ENCODE measurements at places on chromosomes 11 and 22.
A peak's percentile ranks its signal among the peaks of the same experiment; 100 is the strongest.

- H3K4me1 ChIP-seq: no peaks in the 10 kb centered on the region
- no peak for DNase-seq
- no peaks in the 10 kb centered on the region for H3K36me3 ChIP-seq
- no peak overlapping the region for H3K4me3 ChIP-seq
Observed at GRCh38 chr11:96037405-96037949, 113.6 kb upstream of the MTMR2 start.

DNA sequence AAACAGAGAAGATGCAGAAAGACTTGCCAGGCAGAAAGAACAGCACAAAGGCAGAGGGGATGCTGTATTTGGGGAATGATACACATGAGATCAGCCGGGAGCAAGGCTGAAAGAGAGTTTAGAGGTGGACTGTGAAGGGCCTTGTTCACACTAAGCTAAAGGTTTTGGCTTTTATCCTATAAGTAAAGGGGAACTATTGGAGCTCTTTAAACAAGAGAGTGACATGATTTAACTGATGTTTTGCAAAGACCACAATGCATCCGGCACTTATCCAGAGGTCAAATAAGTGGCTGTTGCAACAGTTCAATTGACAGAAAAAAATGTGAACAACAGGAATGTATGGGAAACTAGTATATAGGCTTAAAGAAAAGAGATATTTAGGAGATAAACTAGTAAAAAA lies 64.7 kb upstream of the RRAS2 start:
- H3K27ac ChIP-seq: no peak overlapping the region
- H3K4me3 ChIP-seq: no peak overlapping the region
- H3K27me3 ChIP-seq: no peaks in the 10 kb centered on the region
- no peak for DNase-seq
- no peaks in the 10 kb centered on the region for H3K4me1 ChIP-seq

DNA sequence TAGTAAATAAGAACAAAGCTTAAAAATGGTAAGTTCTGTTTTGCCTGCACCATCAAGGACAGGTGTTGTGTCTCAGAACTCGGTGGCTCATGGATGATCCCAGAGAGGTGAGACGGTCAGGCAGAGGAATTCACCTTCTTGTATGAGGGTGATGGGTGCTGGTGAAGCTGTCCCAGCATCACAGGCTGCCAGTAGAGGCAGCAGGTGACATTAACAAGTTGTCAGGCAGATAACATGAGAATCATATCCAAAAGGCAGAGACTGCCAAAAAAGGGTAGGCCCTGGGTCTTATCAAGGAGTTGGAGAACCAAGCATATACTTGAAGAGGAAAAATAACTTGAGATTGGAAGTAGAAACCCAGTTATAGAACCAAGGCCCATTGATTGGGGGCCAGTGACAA lies 437.8 kb downstream of the DYNC2H1 start:
- no peak overlapping the region for H3K4me3 ChIP-seq
- H3K36me3 ChIP-seq: no peaks in the 10 kb centered on the region
- no peak for DNase-seq
- no peaks in the 10 kb centered on the region for H3K27me3 ChIP-seq
- H3K27ac ChIP-seq: no peak overlapping the region

DNA sequence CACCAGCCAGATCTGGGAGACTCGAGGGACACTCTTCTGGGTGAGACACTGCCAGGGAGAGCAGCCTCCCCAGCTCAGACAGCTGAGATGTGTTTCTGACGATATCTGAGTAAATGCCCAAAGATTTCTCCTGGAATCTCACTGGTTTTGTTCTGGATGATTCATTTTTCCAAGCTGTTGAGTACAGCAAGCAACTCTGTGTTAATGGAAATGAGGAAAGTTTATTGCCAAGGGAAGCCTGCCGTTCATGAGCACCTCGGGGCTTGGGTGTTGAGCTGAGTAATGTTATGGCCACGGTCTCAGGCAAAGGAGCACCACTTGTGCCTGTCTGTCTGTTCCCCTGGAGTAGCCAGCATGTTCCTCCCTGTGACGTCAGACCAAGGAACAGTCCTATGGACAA lies 1132.4 kb downstream of the BRD1 start:
- H3K4me1 ChIP-seq: no peaks in the 10 kb centered on the region
- H3K27me3 ChIP-seq: no peaks in the 10 kb centered on the region
- H3K27ac ChIP-seq: no peak overlapping the region
- H3K4me3 ChIP-seq: no peak overlapping the region

- DNase-seq: no peak
- no peaks in the 10 kb centered on the region for H3K4me1 ChIP-seq
- no peaks in the 10 kb centered on the region for H3K36me3 ChIP-seq
- no peak overlapping the region for H3K27ac ChIP-seq
Observed at GRCh38 chr11:132154781-132155180, 784.4 kb downstream of the NTM start.

DNA sequence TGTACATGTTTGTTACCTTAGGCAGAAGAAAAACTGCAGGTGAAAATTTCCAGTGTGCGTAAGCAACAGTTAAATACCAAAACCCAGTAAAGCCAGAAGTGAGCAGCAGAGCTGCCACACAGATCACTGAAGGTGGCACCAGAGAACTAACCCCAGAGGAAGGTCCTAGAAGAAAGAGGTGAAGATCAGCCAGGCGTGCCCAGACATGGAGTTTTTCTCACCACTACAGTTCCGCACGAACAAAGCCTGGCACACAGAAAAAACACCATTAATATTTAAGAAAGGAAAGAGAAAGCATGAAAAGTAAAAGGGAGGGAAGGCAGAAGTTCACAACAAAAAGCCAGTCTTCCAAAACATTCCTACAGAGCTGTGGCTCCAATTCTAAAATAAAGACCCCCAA lies 60.7 kb downstream of the STK33 start:
- H3K27me3 ChIP-seq: no peaks in the 10 kb centered on the region
- H3K36me3 ChIP-seq: no peaks in the 10 kb centered on the region
- DNase-seq: no peak
- no peaks in the 10 kb centered on the region for H3K4me1 ChIP-seq

- H3K4me3 ChIP-seq: no peak overlapping the region
- no peaks in the 10 kb centered on the region for H3K36me3 ChIP-seq
- no peaks in the 10 kb centered on the region for H3K4me1 ChIP-seq
Observed at GRCh38 chr11:35752115-35752514, 89.5 kb downstream of the TRIM44 start.

GRCh38 chr22:21972806-21973205 lies 9.8 kb downstream of the TOP3B start:
- peaks cover 69% of the 10 kb centered on the region for H3K36me3 ChIP-seq
- no peak overlapping the region for H3K27ac ChIP-seq
- no peak for DNase-seq
- H3K27me3 ChIP-seq: no peaks in the 10 kb centered on the region

DNA sequence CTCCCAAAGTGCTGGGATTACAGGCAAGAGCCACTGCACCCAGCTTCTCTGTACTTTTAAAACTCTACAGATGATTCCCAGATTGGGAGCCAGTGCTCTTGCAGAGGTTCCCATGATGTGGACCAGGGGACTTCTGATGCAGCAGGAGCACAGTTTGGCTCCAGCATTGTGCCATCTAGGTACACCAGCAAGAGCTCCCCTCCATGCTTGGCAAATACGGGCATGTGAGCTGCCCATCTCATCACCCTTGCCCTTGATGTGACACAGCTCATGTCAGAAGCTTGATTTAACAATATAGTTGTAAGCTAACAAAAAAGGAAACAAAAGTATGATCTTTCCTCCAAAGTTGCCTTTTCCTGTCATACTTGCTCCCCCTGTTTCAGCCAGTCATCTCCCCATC lies 28.7 kb downstream of the SNU13 start:
- no peak overlapping the region for H3K4me3 ChIP-seq
- H3K27me3 ChIP-seq: no peaks in the 10 kb centered on the region
- no peaks in the 10 kb centered on the region for H3K4me1 ChIP-seq
- H3K36me3 ChIP-seq: peaks cover 82% of the 10 kb centered on the region

GRCh38 chr11:108629274-108629673 lies 35.6 kb upstream of the DDX10 start:
- DNase-seq: no peak
- no peaks in the 10 kb centered on the region for H3K36me3 ChIP-seq
- no peaks in the 10 kb centered on the region for H3K4me1 ChIP-seq
- no peak overlapping the region for H3K4me3 ChIP-seq
- H3K27me3 ChIP-seq: no peaks in the 10 kb centered on the region

- H3K4me1 ChIP-seq: no peaks in the 10 kb centered on the region
- H3K27me3 ChIP-seq: no peaks in the 10 kb centered on the region
- H3K4me3 ChIP-seq: no peak overlapping the region
- no peak for DNase-seq
- H3K27ac ChIP-seq: no peak overlapping the region
Observed at GRCh38 chr11:75715688-75716087, 1.9 kb upstream of the MOGAT2 start.

- H3K27me3 ChIP-seq: no peaks in the 10 kb centered on the region
- DNase-seq: no peak
- H3K27ac ChIP-seq: no peak overlapping the region
- no peak overlapping the region for H3K4me3 ChIP-seq
- H3K4me1 ChIP-seq: no peaks in the 10 kb centered on the region
Observed at GRCh38 chr11:134861490-134862104, 449.6 kb upstream of the B3GAT1 start.

- no peak overlapping the region for H3K4me3 ChIP-seq
- H3K4me1 ChIP-seq: no peaks in the 10 kb centered on the region
- H3K36me3 ChIP-seq: peaks cover 11% of the 10 kb centered on the region
- no peaks in the 10 kb centered on the region for H3K27me3 ChIP-seq
- no peak for DNase-seq
Observed at GRCh38 chr11:121086866-121087265, 14.2 kb upstream of the TECTA start.

DNA sequence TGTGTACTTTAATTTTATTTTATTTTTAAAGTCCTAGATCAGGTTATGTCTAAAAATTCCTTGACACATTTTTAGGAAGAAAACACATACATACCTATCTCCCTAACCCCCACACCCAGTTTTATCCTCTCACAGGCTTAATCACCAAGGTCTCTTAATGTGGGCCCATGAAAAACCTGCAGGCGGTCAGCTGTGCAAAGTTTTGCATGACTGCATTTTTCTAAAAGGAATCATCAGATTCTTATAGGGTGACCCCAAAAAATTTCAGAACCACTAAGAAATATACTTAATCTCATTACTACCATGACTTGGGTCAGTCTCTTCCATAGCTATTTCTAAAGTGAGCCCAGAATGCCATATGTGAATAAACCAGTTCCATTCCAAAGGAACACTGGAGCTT lies 19.8 kb downstream of the SAA1 start:
- peaks cover 36% of the 10 kb centered on the region for H3K36me3 ChIP-seq
- no peak overlapping the region for H3K4me3 ChIP-seq
- no peak for DNase-seq
- no peaks in the 10 kb centered on the region for H3K4me1 ChIP-seq

DNA sequence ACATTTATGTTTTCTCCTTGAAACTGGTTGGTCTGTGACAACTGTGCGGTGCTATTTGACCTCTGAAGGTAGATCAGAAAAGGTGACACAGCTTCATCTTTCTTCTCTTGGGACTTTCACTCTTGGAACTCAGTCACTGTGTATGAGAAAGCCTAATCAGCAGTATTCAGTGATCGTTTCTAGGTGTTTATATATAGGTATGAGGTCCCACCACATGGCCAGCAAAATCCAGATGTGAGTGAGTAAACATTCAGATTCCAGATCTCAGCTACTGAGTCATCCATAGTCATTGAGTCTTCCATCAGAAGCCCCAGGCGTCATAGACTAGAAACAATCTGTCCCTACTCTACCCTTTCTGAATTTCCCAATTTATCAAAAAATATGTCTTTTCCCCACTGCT lies 117.3 kb upstream of the CTSC start:
- no peaks in the 10 kb centered on the region for H3K4me1 ChIP-seq
- H3K27ac ChIP-seq: no peak overlapping the region
- H3K36me3 ChIP-seq: no peaks in the 10 kb centered on the region
- DNase-seq: no peak

- no peaks in the 10 kb centered on the region for H3K4me1 ChIP-seq
- H3K4me3 ChIP-seq: peak overlapping the region; percentile 93
- no peaks in the 10 kb centered on the region for H3K36me3 ChIP-seq
- peak overlapping the region; percentile 80 for H3K27ac ChIP-seq
- no peaks in the 10 kb centered on the region for H3K27me3 ChIP-seq
Observed at GRCh38 chr11:74397501-74398243, 561 bp downstream of the PGM2L1 start.

- peaks cover 18% of the 10 kb centered on the region for H3K4me1 ChIP-seq
- H3K27ac ChIP-seq: no peak overlapping the region
- no peak for DNase-seq
Observed at GRCh38 chr11:19242179-19242932, 1.6 kb upstream of the E2F8 start.

DNA sequence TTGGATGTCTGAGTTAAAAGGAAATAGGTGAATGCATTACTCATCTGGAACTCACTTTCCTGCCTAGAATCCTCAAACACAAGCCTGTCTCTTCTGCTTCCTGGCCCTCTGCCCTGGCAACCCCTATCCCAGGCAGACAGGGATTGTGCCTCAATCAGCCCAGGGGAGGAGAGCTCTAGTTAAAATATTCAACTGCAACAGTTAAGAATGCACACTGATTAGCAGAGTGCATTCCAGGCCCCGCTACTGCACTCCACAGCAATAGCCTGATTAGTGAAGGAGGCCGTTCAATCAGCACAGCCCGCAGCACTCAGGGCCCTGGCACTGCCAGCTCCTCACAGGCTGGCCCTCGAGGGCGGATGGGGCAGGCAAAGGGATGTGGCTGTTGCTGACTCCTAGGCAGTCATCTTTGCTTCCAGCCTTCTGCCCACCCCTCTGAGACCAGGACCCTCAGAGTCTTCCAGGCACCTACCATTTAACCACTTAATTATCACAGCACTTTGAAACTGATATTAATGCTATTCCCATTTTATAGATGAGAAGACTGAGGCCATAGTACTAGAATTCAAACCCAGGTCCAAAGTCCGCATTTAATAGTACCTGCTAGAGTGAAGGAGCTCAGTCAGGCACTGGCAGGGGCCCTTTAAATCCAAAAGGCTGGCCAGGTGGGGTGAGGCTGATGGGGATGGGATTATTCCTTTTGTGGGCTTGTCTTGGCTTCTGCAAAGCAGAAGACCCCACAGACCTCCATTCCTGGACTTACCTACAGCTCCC lies 435.3 kb downstream of the SOX6 start:
- H3K36me3 ChIP-seq: no peaks in the 10 kb centered on the region
- H3K27ac ChIP-seq: no peak overlapping the region

GRCh38 chr11:116788534-116788933 lies 711 bp upstream of the ZPR1 start:
- peak overlapping the region; percentile 85 for H3K27ac ChIP-seq
- DNase-seq: no peak
- peaks cover 29% of the 10 kb centered on the region for H3K4me1 ChIP-seq
- H3K4me3 ChIP-seq: peak overlapping the region; percentile 88
- H3K36me3 ChIP-seq: peaks cover 30% of the 10 kb centered on the region

GRCh38 chr11:27166130-27166529 lies 125.5 kb downstream of the BBOX1 start:
- no peaks in the 10 kb centered on the region for H3K27me3 ChIP-seq
- H3K4me3 ChIP-seq: no peak overlapping the region
- no peaks in the 10 kb centered on the region for H3K36me3 ChIP-seq
